GM23338 (cell line): ENCODE measurements at places on chromosomes 3 and 15.

DNA sequence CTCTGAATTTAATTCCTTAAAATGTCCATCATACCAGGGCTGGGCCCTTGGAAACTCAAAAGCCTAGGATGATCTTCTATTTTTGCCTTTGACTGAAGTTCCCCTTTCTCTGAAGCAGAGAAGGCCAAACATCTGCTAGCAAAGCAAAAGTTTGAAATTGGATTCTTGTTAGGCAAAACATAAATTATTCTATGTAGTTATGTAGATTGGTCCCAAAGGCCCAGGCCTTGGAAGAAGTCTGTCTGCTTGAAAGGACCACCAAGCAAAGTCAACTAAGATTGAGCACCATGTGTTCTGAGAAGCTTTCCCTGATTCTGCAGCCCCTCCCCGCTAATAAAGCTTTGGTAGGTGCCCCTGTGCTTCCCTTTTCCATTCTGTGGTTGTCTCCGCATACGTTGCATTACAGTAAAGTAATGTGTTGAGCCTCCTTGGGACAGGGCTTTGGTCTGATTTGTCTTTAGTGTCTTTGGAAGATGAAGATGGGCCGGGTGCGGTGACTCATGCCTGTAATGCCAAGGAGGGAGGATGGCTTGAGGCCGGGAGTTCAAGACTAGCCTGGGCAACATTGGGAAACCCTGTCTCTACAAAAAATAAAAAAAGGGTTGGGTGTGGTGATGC lies 56.4 kb downstream of the RPL39L start:
- DNase-seq: no peak

GRCh38 chr3:37377670-37378069 lies 203.3 kb upstream of the LRRFIP2 start:
- no peak for DNase-seq

DNA sequence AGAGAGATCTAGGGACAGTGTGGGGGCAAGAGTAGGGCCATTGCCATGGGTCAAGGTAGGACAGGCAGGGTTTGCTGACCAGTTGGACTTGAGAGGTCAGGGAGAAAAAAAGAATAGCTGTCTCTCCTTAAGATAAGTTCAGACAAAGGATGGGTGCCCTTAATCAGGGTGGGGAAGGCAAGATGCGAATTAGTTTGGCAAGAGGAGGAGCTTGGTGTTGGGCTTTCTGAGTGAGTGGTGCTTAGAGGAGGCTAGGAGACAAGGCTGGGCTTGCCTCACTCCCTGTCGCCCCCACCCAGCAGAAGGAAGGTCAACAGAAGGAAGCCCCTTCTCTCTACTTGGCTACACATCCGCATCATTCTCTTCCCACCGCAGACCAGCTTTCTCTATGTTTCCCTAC lies 53.9 kb upstream of the CTDSPL start:
- DNase-seq: no peak

- peak; percentile 70 for DNase-seq
Measured at GRCh38 chr15:25850154-25851111, 12.7 kb downstream of the ATP10A start.

- no peak for DNase-seq
Measured at GRCh38 chr3:142459929-142460328, 12.1 kb upstream of the XRN1 start.

DNA sequence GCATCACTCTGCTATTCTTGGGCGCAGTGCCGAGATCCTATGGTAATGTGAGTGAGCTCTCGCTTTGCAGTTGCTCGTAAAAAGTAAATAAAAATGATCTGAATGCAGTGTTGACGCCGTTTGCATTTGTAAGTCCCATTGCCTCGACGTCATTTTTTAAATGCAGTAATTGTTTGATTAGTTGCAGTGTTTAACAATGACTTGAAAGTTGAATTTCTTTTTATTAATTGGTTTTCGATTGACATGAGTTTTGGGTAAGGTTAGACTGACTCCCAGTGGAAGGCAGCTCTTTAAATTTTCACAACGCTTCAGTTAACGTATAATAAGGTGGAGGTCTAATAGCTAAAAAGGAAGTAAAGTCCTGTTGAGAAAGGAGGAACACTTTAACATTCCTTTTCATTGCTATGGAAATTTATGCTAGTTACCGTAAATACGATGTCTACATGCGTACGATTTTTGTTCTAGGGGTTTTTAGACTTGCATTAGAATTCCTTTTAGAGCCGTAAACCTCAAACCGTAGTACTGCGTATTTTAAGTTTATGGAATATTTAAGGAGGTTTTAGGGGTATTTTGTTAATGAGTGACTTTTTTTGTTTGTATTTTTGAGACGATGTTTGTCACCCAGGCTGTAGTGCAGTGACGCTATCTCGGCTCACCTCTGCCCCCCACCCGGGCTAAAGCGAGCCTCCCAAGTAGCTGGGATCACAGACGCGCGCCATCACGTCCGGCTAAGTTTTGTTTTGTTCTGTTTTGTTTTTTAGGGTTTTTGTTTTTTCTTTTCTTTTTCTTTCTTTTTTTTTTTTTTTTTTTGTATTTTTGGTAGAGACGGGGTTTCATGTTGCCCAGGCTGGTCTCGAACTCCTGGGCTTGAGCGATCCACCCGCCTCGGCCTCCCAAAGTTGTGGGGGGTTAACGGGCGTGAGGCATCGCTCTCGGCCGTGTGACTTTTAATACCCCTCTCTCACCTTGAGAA lies 1.4 kb downstream of the MORF4L1 start:
- peak; percentile 47 for DNase-seq

GRCh38 chr15:65416845-65417416 lies 5.8 kb downstream of the IGDCC4 start:
- peak; percentile 94 for DNase-seq

DNA sequence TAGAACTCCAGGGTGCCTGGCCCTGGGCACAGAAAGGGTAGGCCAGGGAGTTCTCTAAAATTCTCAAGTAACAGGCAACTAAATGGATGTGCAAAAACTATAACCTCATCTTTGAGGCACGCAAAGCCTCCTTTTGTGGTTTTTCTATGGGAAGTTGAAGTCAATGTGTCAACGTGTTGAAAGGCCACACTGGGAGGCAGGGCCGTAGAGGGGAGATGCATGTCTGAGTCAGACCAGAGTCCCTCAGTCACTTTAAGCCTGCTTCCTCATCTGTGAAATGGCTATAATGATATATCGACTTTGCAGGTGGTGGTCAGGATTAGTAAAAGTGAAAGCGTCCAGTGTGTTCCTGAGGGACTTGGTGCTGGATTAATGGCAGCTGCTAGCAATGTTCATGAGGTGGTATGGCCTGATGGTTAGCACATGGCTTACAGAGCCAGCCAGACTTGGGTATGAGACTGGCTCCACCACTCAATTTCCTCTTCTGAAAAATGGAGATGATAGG lies 17.0 kb downstream of the TGM5 start:
- DNase-seq: no peak

GRCh38 chr3:146469150-146470017 lies at the start of gene PLSCR2:
Gene PLSCR2 (minus strand): TSS chr3:146469561. CDS start chr3:146459904, 9,657 bp downstream.
- DNase-seq: peak; percentile 91

DNA sequence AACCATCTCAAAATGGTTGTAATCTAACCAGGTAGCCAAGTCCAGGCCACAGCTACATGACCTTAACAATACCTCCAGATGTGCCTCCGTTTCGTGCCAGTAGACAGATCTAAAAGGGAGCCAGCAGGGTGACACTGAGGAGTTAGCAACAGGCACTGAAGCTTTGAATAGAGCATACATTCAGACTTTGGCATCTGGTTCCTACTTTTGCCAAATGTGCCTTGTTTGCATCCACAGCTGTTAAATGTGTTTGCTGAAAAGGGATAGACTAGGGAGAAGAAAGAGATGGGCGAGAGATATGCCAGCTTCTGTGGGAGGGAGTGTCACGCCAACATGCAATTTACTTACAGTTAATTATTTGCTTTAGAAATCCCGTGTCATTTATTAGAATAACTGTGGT lies 1433.9 kb upstream of the CADM2 start:
- no peak for DNase-seq

DNA sequence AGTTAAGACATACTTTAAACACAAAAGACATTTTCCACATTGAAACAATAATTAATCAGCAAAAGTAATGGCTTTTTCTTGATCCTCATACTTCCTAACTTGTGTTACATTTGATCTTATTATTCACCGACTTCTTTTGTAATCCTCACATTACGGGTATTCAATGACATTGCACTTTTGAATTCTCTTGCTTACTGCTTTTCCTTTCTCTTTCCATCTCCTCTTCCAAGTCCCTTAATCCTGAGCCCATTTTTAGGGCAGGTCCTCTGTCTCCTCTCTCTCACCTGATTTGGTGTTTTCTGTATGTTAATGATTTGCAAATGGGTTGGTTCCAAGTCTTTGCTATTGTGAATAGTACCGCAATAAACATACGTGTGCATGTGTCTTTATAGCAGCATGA lies 48.5 kb upstream of the RAP2B start:
- DNase-seq: no peak

DNA sequence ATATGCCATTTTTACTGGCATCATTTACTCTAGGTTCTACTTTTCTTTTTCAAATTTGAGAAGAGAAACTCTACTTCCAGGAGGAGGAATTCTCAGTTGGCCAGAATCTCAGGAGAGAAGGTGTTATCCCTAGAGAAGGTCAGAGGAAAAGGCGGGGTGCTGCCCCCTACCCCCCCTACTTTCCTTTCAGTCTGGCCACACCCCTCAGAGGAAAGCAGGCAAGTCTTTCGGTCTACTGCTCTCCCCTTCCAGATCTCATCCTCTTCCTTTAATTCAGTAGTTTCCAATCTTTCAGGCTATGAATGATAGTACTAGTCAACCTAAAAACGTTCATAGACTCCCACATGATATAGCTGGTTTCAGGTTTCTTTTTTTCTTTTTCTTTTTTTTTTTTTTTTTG lies 366.5 kb upstream of the TBL1XR1 start:
- peak; percentile 18 for DNase-seq

- no peak for DNase-seq
Measured at GRCh38 chr3:52872245-52872644, 25.1 kb downstream of the STIMATE start.

DNA sequence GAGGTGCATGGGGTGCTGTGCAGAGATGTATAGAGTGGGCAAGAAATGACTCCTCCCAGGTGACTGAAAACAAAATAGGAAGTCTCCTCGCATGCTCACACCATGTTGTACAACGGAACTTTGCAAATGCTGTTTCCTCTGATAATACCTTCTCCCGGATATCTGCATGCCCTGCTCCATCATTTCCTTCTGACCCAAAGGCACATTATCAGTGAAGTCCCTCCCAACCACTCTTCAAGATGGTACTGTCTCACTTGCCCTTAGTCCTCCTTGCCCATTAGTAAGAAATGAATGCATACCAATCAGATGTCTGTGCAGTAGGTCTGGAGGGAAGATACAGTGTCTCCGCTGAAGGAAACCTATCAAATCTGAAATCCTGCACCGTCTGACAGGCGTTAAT lies 12.0 kb downstream of the TMED3 start:
- no peak for DNase-seq

- no peak for DNase-seq
Measured at GRCh38 chr3:190505381-190506003, 8.4 kb upstream of the IL1RAP start.

DNA sequence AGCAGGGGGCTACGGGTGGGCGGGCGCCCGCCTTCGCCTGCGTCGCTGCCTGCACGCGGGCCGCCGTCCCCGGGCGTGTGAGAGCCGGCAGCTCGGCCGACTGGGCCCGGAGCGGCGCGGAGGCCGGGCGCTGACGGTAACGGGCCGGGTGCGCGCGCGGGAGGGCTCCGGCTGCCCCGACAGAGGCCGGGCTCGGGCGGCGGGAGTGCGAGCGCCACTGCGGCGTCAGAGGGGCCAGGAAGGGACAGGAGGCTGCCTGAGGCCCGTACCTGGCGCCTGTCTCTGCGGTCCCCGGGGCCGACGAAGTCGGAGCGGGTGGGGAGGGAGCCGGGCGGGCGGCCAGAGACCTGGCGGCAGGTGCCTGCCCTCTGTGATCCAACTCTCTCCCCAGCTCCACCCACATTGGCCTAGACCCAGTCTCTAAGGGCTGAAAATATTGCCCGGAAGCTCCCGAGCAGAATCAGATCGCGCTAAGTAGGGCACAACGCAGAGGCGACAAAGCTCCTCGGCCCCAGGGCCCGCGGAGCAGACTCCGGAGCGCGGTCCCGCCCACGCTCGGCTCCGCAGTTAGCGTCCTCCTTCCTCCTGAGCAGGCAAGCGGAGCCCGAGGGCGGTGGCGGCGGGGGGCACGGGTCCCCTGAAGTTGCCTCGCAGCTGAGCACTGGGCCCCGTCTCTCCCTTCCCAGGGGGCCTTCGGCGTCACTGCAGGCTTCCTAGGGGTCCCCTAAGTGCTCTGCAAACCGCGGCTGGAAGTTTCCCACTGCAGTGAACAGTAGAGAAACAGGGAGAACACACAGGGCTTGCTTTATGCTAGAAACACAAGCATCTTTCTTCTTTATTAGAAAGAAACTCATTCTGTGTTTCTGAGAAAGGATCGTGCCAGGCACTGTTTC lies at the start of gene MAN2A2:
TSS of gene MAN2A2 (plus strand) at position 463 of the 893 bp plus-strand sequence. CDS start 906 bp downstream, outside the sequence.
- DNase-seq: peak; percentile 70

- no peak for DNase-seq
Measured at GRCh38 chr3:177333533-177334520, 136.5 kb upstream of the TBL1XR1 start.

GRCh38 chr3:112338021-112338726 lies 5.2 kb downstream of the CD200 start:
- no peak for DNase-seq

DNA sequence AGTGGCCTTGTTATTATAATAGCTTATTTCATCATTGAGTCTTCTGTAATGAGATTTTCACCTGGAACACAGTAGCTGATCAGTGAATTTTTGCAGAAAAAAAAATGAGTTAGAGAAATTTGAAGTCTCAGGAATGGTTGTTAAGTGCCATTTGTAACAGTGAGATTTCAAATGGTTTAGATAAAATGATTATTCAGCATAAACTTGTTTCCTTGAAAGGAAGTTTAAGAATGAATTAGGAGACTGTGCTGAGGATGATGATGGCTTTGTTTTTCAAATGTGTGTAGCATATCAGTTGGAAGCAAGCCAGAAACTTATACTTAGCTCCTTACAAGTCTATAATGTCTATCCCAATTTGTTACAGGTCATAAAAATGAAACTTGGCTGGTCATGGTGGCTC lies 225.1 kb downstream of the LRRC3B start:
- DNase-seq: no peak

GRCh38 chr3:41129731-41130130 lies 69.6 kb upstream of the CTNNB1 start:
- DNase-seq: no peak

DNA sequence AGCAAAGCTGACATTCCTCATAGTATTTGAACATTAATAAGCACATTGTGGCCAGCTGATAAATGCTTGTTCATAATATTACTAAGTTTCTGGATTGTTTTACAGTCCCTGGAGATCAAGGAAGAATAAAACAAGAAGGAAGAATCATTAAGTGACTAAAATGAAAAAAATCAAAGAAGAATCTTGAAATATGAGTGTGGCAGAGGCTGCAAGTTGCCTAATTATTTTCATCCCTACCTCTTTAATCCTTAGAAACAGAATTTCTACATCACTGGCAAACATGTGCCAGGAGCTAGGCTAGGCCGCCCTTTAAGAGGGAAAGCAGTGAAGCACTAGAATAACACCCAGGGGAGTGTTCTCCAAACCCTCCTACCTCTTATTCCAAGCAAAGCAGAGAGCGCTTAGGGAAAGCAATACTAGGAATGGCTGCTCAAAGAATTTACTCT lies 98.9 kb downstream of the MAGI1 start:
- no peak for DNase-seq
